ENCODE measurements at places on chromosomes 1 and 21.

GRCh38 chr1:116680752-116681151 is 13.2 kb upstream of the IGSF3 start:
- no peak for DNase-seq

GRCh38 chr1:95496773-95497172 is 262.8 kb downstream of the RWDD3 start:
- no peak for DNase-seq

DNA sequence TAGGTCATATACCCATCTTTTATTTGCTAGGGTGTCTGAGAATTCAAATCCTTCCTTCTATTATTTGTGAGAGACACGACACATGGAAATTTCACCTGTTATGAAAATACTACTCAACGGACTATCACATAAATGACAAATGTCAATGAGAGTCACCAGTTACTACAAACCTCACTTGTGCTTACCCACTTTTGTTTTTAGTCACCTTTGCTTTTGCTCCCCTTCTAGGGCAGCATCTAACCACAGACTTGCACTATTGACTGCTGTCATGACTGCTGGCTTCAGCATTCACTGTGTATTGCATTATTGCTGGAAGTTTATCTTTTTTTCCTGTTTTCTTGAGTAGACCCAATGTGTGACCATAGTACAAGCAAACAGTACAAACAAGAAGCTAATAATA is 1048.0 kb downstream of the PLA2G4A start:
- no peak for DNase-seq

- DNase-seq = no peak
These were observed 6.9 kb upstream of the SLC45A3 start for GRCh38 chr1:205687242-205687641.

GRCh38 chr1:77683160-77684148 is 996 bp upstream of the ZZZ3 start:
- DNase-seq = peak; percentile 94

DNA sequence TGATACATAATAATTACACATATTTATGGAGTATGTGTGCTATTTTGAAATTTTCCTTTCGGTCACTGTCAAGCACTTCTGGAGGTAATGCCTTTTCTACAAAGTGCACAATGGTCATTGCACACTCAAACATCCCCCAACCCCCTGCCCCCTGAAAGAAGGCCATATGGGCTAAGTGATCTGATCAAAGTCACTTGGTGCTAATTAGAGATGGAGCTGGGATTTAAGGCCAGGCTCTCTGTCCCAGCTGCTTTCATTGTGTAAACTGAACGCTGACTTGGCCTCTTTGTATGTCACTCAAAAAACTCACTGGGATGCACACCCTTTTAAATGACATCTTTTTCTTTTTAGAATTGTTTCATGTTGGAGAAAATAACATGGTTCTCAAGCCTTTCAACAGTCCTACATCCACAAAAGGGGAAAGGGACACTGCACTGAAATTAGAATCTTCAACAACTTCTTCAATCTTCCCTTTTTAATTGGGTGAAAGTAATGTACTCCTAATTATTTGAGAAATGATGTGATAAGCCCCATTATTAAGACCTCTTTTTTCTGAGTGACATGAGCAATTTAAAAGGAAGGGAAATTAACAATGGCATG is 149.2 kb downstream of the ST6GALNAC5 start:
- no peak for DNase-seq

DNA sequence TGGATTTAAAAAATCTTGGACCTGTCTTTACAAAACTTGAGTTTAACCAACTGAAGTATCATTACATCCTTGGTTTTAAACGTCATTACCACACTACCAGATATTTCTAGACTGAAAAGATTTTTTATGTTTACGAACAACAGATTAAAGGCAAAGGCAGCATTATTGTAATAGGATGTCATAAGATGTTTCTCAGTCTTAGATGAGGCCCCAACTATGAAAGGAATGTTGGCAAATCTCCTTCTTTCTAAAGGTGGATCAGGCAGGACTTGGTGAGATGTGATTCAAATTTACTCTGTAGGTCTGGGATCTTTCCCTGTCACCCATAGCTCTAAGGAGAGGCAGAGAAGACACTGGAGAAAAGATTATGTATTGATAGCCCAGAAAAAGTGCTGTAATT is 417.9 kb downstream of the PTBP2 start:
- no peak for DNase-seq

GRCh38 chr21:14737922-14738321 is 191.8 kb upstream of the SAMSN1 start:
- DNase-seq = peak; percentile 72
